Peyer's patch (tissue), 4 donors: ENCODE measurements at places on chromosomes 2 and 18.

GRCh38 chr2:85971366-85971765 is 82.6 kb upstream of the ST3GAL5 start:
- no peak overlapping the region for H3K4me3 ChIP-seq
- no peak for DNase-seq
- no peaks in the 10 kb centered on the region for H3K27me3 ChIP-seq
- H3K4me1 ChIP-seq = no peaks in the 10 kb centered on the region

- DNase-seq = no peak
- H3K4me1 ChIP-seq = no peaks in the 10 kb centered on the region
- H3K27me3 ChIP-seq = no peaks in the 10 kb centered on the region
- no peak overlapping the region for H3K27ac ChIP-seq
These were observed 76.4 kb downstream of the HDAC4 start for GRCh38 chr2:239324456-239324855.

- no peak overlapping the region for H3K4me3 ChIP-seq
- no peak for DNase-seq
- no peaks in the 10 kb centered on the region for H3K27me3 ChIP-seq
- no peak overlapping the region for H3K27ac ChIP-seq
- H3K36me3 ChIP-seq = no peaks in the 10 kb centered on the region
- H3K4me1 ChIP-seq = no peaks in the 10 kb centered on the region
These were observed 731.1 kb upstream of the SLC8A1 start for GRCh38 chr2:41182961-41183360.

- no peaks in the 10 kb centered on the region for H3K4me1 ChIP-seq
- no peak for DNase-seq
- H3K36me3 ChIP-seq = no peaks in the 10 kb centered on the region
- no peaks in the 10 kb centered on the region for H3K27me3 ChIP-seq
- H3K4me3 ChIP-seq = no peak overlapping the region
These were observed 525.7 kb downstream of the SLC4A3 start for GRCh38 chr2:220153118-220153517.

DNA sequence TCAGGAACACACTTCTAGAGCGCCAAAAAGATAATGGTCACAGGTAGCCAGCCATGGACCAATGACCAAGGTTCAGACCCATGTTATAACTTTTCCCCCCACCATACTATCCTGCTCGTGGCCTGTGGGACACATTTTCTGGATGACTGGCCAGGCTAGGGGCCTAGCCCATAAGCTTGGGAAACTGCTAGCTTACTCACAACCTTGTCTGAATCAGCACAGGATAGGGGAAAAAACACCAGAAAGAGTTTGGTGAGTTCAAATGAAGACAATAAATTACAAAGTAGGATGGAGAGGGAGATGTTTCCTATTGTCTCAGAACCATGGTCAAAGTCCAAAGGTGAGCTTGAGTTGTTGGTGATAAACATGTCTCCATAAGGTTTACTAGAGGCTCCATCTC is 156.3 kb upstream of the CCDC68 start:
- no peak overlapping the region for H3K4me3 ChIP-seq
- no peak for DNase-seq
- H3K36me3 ChIP-seq = no peaks in the 10 kb centered on the region
- no peak overlapping the region for H3K27ac ChIP-seq
- H3K27me3 ChIP-seq = no peaks in the 10 kb centered on the region
- no peaks in the 10 kb centered on the region for H3K4me1 ChIP-seq

DNA sequence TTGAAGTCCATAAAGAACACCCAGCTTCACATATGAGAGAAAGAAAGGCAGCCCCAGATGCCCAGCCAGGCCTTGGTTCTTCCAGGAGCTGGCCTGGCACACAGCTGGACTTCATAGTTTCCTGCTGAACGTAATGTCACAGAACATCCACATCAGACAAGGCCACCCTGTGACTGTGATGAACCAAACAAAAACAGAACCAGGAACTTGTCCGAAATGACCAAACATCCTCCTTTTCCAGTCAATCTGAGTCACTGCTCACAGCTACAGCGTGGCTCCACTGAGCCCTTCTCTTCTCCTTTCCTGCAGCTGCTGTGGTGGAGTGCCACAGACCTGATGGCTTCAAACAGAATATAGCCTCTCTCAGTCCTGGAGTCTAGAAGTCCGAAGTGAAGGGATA is 45.4 kb upstream of the PAPOLG start:
- no peak overlapping the region for H3K27ac ChIP-seq
- no peaks in the 10 kb centered on the region for H3K36me3 ChIP-seq

DNA sequence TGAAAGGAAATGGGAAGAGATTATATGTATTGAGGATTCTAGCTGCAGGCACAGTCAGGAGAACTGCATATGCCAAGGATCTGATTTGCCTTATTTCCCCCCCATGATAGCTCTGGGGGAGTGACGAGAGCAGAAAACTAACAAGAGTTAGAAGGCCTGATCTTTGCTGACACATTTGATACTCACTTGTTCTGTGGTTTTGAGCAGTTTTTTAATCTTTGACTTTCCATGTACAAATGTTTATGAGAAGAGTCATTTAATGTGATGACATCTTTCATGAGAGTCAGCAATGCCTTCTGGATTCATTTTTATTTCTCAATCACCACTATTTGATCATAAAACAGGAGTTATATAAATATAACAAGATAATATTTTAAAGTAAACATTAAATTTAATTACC is 12.7 kb upstream of the SERPINB7 start:
- H3K4me1 ChIP-seq = no peaks in the 10 kb centered on the region
- H3K4me3 ChIP-seq = no peak overlapping the region
- H3K27me3 ChIP-seq = no peaks in the 10 kb centered on the region
- DNase-seq = no peak
- no peaks in the 10 kb centered on the region for H3K36me3 ChIP-seq
- no peak overlapping the region for H3K27ac ChIP-seq

DNA sequence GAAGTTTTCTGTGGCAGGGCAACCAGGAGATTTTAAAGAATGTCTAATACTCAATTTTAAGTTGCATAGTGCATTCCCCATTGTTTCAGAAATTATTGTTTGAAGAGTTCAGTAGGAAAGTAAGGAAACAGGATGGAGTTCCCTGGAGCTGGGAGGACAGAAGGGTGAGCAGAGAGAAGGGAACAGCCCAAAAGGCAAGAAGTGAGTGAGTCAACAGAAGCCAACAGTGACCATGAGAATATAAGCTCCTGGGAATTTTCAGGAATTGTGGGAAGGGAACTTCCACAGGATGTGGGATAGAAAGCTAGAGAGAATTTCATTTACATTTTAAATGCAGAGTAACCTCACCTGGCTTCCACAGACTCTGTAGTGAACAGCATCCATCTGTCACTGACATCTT is 268.1 kb upstream of the ATP5MC3 start:
- H3K27ac ChIP-seq = no peak overlapping the region
- no peak overlapping the region for H3K4me3 ChIP-seq
- no peaks in the 10 kb centered on the region for H3K27me3 ChIP-seq

DNA sequence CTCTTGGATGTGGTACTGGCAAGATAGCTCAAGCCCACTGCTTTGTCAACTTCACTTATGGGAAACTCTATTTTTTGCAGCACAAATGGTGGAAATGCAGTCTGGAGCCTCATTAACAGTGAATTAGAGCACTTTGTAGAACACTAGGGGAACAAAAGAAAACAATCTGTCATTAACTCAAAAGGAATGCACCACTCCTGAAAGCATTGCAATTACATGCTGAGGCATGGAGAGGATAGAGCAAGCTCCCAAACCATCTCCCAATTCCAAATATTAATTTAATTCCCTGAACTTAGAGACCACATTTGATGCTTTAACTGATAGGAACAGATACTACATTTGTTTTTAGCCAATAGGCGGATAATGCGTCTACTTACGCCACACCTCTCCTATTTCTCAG is 32.8 kb upstream of the TANC1 start:
- no peaks in the 10 kb centered on the region for H3K4me1 ChIP-seq
- DNase-seq = no peak
- no peak overlapping the region for H3K4me3 ChIP-seq
- no peaks in the 10 kb centered on the region for H3K27me3 ChIP-seq
- no peak overlapping the region for H3K27ac ChIP-seq

- no peaks in the 10 kb centered on the region for H3K27me3 ChIP-seq
- no peak overlapping the region for H3K4me3 ChIP-seq
- H3K4me1 ChIP-seq = no peaks in the 10 kb centered on the region
- no peak overlapping the region for H3K27ac ChIP-seq
- H3K36me3 ChIP-seq = no peaks in the 10 kb centered on the region
These were observed 96.8 kb upstream of the CDC42EP3 start for GRCh38 chr2:37767959-37768925.

GRCh38 chr2:135647836-135648579 is 93.6 kb upstream of the UBXN4 start:
- H3K27me3 ChIP-seq = no peaks in the 10 kb centered on the region
- no peak overlapping the region for H3K4me3 ChIP-seq
- H3K4me1 ChIP-seq = no peaks in the 10 kb centered on the region
- no peak overlapping the region for H3K27ac ChIP-seq

DNA sequence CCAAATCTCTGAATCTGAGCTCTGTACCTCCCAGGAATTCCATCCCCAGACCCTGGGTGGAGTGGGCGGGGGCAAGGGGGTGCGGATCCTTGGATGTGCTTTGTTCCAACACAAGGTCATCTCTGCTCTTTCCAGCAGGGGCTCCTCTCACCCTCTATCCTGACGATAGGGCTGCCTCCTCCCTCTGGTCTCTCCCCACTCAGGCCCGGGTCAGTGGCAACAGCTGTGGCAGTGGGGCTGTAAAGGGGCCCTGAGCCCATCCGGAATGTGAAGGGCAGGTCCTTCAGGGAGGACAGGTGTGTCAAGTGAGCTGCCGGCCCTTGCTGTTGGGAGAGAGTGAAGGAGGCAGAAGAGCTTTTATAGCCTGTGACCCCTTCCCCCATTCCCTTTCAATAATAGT is 167.8 kb downstream of the CELF4 start:
- no peaks in the 10 kb centered on the region for H3K4me1 ChIP-seq
- H3K4me3 ChIP-seq = no peak overlapping the region
- no peak for DNase-seq
- no peak overlapping the region for H3K27ac ChIP-seq

DNA sequence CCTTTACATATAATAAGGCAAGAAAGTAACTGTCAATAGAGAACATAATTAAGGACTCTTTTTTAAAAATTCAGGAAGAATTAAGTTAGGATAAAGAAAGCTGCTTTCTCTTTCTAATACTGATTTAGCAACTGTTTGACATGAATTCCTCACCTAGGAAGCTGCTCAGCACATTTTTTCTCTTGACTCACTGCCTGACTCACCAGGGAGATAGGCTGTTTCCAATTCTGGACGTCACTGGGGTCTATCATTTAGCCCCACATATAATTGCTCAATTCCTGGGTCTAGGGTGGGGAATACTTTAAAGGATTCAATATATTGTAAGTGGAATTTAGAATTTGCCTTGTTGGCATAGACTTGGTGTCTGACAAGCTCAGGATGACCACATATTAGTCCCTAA is 50.8 kb upstream of the UGP2 start:
- no peak for DNase-seq
- H3K4me1 ChIP-seq = no peaks in the 10 kb centered on the region
- no peak overlapping the region for H3K4me3 ChIP-seq
- H3K27me3 ChIP-seq = no peaks in the 10 kb centered on the region
- no peaks in the 10 kb centered on the region for H3K36me3 ChIP-seq

- H3K4me3 ChIP-seq = no peak overlapping the region
- no peaks in the 10 kb centered on the region for H3K27me3 ChIP-seq
- no peaks in the 10 kb centered on the region for H3K4me1 ChIP-seq
- H3K36me3 ChIP-seq = no peaks in the 10 kb centered on the region
- no peak for DNase-seq
These were observed 7.7 kb downstream of the PPP1R7 start for GRCh38 chr2:241157841-241158545.

DNA sequence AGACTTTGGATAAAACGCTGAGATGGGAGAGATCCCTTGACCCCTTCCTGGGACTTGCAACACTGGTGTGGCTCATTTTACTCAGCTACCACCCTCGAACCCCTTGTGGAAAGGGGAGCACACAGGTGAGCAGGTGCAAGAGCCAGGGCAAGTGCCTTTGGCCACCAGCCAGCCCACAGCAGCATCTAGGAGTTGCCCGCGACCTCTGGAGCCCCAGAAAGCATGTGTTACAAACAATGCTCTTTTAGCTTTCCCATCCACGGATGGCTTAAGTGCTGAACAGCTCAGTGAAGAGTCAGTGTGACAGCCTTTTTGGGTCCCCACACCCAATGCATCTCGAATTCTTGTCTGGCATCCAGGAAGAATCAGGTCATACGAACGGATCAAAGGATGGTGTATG is 197.8 kb downstream of the MEMO1 start:
- no peaks in the 10 kb centered on the region for H3K27me3 ChIP-seq
- H3K4me3 ChIP-seq = no peak overlapping the region
- H3K36me3 ChIP-seq = no peaks in the 10 kb centered on the region
- no peak overlapping the region for H3K27ac ChIP-seq
- H3K4me1 ChIP-seq = no peaks in the 10 kb centered on the region

DNA sequence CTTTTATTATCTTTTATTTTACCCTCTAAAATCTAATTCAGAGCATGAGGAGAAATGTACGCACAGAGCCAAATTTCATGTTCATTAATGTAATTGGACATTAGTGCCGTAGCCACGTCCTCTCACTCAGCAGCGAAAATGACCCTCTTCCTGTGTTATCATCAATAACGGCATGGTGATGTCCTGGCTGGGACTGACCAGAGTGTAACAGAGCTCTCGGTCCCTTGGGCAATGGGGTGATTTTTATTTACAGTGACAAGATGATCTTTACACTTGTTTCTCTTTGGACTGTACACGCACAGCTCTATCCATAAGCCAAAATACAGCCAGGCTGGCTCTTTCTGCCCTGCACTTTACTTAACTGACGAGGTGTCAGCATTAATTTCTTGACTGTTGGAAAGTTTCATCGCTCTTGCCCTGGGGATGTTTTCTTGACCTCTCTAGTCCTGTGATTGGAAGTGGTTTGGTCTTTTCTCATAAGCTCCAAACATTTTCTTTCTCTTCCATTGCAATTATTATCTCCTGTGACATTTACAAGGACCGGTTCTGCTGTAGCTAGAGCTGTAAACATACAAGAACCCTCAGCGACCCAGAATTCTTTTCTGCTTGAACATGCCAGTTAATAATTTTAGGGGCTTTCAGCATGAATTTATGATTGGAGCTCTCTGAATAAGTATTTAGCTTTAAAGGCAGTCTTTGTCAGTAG is 308.0 kb upstream of the PIK3C3 start:
- no peak for DNase-seq
- H3K4me1 ChIP-seq = no peaks in the 10 kb centered on the region
- H3K27me3 ChIP-seq = no peaks in the 10 kb centered on the region
- H3K27ac ChIP-seq = no peak overlapping the region
- no peaks in the 10 kb centered on the region for H3K36me3 ChIP-seq
- no peak overlapping the region for H3K4me3 ChIP-seq

- DNase-seq = no peak
- no peaks in the 10 kb centered on the region for H3K36me3 ChIP-seq
- H3K4me1 ChIP-seq = no peaks in the 10 kb centered on the region
- H3K27ac ChIP-seq = no peak overlapping the region
These were observed 75.2 kb downstream of the KLHL29 start for GRCh38 chr2:23460228-23460627.

- H3K36me3 ChIP-seq = no peaks in the 10 kb centered on the region
- DNase-seq = no peak
- no peak overlapping the region for H3K27ac ChIP-seq
- H3K4me3 ChIP-seq = no peak overlapping the region
- H3K4me1 ChIP-seq = no peaks in the 10 kb centered on the region
These were observed 55.5 kb downstream of the PRKCE start for GRCh38 chr2:45707006-45707405.
